Left forelimb (tissue), 1 donor: ENCODE measurements at places on chromosomes 16 and 17.

DNA sequence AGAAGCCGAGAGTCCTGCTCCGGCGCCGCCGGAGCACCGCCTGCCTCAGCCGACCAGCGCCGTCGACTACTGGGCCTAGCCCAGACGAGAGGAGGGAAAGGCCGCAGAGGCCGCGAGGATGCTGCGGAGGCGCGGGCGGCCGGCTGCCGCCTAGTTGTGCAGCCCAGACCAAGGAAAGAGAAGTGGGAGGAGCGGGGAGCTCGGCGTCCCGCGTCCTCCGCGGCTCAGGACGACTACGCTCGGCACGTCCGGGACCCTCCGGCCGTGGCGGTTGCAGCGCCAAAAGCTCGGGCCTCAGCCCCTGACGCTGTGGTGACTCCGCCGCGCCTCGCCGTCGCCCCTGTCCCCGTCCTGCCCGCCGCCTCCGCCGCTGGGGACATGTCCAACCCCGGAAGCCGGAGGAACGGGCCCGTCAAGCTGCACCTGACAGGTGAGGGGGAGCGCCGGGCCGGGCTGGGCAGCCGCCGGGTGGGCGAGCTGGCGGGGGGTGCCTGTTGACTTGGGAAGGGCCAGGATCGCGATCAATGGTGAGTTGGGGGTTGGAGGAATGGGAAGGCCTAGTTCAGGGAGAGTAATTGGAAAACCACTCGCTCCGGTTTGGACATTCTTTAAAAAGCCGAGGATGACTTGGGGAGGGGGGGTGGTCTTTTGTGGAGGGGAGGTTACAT is 37.7 kb downstream of the RNF135 start:
- DNase-seq: peak; percentile 82

GRCh38 chr16:56999409-57000270 is 10.3 kb downstream of the NLRC5 start:
- no peak for DNase-seq

- DNase-seq: no peak
These were observed 2.1 kb downstream of the P2RX5 start for GRCh38 chr17:3693829-3694231.

DNA sequence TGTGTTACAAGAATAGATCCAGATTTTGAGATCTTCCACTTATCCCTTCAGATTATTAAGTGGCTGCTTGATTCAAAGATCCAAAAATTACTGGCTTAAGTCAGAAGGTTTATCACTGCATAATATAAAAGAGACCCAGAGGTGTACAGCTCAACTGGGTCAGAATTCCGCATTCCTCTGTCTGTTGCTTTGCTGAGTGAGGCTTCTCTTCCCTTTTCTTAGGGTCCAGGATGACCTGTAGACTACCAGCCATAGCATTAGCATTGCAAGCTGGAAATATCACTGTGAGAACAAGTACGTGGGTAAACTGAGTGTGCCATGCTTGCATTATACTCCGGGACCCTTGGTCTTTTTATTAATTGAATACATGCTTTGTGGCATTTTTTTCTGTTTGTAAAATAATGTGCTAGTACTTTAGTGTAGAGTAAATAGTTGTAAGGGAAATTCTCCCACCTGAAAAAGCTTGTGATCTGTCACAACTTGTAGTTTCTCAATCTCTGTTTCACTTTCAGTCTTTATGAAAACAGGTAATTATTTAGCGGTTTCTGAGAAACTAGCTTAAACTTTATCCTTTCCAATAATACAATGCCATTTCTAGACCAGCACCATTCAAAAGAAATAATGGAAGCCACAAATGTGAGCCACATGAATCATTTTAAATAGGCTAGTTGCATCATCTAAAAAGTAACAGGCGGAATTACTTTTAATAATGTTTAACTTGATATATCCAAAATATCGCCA is 61.6 kb downstream of the TNRC6C start:
- no peak for DNase-seq

DNA sequence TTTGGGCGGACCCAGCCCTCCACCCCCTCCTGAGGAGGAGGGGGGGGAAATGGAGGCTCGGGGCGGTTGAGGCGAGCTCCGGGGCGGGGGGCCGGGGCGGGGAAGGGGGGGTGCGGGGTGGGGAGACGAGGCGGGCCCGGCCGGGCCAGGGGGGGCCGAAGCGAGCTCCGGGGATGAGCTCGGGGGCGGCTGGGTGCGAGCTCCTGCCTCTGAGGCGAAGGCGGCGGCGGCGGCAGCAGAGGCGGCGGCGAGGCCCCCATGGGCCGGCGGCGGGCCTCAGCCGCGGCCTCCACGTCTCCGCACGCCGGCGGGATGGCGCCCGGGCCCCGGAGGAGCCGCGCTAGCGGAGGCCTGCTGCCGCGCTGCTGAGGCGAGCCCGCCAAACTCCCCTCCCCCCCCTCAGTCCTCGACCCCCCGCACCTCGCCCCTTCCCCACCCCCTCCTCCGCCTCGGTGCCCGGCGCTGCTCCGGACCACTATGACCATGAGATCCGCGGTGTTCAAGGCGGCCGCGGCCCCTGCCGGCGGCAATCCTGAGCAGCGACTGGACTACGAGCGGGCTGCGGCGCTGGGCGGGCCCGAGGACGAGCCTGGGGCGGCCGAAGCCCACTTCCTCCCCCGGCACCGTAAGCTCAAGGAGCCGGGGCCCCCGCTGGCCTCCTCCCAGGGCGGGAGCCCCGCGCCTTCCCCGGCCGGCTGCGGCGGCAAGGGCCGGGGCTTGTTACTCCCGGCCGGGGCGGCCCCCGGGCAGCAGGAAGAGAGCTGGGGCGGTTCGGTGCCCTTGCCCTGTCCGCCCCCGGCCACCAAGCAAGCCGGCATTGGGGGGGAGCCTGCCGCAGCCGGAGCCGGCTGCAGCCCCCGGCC is 596 bp downstream of the MSL1 start:
- no peak for DNase-seq

GRCh38 chr17:36849871-36850348 is 87.4 kb upstream of the LHX1 start:
- no peak for DNase-seq

DNA sequence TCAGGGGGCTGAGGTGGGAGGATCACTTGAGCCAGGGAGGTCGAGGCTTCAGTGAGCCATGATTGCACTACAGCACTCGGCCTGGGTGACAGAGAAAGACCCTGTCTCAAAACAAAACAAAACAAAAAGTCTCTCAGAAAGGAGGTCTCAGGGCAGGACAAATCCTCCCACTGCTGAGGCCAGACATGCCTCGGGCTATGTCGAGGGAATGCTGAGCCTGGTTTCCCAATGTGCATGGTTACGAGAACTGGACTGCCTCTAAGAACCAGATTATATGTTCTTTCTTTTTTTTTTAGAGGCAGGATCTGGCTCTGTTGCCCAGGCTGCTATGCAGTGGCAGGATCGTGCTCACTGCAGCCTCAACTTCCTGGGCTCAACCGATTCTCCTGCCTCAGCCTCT is 27.6 kb downstream of the TRAP1 start:
- DNase-seq: no peak

DNA sequence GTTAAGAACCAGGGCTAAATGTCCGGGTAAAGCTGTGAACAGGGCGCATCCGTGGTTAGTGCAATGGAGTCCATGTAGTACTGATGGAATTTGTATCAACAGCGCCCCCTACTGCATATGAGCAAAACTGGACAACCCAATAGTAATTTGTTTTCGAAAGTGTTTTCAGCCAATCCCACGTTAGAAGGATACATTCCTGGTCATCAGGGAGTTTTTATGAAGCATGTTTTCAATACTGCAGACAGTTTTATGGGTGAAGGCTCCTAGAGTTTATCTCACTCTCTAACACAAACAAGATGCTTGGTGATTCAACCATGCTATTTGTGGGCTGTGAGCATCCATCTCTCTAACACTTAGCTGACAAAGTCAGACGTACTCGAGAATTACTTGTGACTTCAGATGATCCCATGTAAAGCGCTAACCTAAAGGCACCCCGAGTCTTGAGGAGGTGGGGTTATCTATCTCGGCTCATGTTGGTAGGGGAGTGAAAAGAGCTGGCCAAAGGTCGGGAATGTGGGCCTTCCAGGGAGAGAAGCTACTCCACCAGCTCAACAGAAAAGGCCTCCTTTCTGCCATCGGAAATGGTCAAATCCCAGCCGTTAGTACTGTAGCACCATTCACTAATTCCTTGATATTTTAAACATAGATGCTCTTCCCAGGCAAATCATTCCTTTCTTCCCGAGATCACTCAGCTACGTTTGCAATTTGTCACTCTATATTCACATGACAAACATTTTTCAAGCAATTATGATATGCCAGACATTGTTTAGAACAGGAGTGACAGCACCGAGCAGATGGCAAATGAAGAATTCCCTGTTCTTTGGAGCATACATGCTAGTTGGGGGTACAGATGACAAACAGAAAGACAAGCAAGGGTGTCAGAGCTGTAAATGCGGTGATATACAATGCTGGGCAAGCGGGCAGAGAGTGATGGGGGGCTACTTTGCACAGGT is 46.9 kb upstream of the HNF1B start:
- no peak for DNase-seq

DNA sequence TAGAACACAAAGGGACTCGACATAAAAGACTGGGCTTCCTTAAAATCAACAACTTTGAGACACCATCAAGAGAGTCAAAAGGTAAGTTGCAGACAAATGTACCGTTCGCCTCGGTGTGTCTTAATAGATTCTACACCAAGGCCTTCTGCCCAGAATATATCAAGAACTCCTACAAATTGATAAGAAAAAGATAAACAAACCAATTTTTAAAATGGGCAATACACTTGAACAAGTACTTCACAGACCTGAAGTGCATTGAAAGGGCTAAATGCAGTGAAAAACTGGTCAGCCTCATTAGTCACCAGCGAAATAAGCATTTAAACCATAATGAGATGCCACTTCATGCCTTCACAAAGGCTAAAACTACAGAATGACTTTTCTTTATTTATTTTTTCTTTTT is 20.4 kb upstream of the BAHCC1 start:
- DNase-seq: no peak

DNA sequence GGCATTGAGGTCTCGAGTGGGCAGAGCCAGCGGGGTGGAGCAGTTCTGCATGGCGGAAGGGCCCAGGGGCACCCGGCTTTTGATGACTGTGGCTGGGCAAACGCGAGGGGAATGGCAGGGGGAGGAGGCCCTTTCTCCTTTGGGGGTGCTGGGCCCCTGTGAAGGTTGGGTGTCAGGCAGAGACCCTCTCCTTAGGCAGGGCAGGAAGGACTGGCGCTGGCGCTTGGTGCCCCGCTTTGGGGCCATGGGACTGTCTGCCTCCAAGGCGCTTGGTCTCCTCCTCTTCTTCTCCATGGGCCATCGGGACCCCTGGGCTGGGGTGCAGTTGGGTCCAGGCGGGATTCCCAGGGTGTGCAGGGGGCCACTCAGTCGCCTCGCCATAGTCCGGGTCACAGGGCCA is 12.8 kb upstream of the GFAP start:
- peak; percentile 57 for DNase-seq

DNA sequence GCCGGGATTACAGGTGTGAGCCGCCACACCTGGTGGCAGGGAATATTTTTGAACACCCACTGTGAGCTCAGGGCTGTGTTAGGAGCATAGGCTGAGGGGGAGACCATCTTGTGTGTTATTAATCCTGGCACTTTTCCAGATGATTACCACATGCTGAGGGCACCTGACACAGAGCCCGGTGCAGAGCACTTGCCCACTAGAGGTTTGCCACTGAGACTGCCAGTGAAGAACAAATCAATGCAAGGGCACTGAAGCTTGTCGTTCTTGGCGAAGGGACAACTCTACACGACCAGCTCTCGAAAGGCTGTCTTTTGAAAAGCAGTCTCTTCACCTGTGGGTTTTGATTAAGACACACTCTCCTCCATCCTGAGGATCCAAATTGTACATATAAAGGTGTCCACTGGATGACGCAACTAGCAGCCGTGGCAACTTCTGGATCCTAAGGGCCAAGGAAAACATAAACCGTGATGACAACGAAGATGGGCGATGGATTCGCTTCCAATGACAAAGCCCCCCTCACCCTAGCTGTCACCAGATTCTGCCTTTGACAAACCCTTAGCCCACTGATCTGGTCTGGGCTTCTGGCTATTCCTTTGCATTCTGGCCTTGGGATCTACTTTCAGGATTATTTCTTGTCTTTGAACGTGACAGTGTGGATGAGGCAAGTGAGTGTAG is 28.7 kb downstream of the WIPI1 start:
- no peak for DNase-seq

GRCh38 chr16:85166281-85166680 is 54.0 kb upstream of the CIBAR2 start:
- DNase-seq: no peak

- DNase-seq: no peak
These were observed 18.0 kb downstream of the C16orf87 start for GRCh38 chr16:46812781-46813540.

DNA sequence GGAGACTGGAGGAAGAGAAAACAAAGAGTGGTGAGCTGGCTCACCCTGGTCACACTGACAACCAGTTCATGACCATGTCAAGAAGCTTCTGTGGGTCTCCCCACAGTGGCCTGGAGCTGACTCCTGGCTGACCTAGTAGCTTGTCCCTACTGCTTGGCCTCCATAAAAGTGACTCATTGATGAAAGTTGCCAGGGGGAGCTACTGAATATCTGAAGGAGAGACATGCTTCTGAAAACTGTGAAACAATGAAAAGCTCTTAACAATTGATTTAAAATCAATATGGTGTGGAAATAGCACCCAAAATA is 22.0 kb downstream of the SMPD3 start:
- DNase-seq: no peak

DNA sequence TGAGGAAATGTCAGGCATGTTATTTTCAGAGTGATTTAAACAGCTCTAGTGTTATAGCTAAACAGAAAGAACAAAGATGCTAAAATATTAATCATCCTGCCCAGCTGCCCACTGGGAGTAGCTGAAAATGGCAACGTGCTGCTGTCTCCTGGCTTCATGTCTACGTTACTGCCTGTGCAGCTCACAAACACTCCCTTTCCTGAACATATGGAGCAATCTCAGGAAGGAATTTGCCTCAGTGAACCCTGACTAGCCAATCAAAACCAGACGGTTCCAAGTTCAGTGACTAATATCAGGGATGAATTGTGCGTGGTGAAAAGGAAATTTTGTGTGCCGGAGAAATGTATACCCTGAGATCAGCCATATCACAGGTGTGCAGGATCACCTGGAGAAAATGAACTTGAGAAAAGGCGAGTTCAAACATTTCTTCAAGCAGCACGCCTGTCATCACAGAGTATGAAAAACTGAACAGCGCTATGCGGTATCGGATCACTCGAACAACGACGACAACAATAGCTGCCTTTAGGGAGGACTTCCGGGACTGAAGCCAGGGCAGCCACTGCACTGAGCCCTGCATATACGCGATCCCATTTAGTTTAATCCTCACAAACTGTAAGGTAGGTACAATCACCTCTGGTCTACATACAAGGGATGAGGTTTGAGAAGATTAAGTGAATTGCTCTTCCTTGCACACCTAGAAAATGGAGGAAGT is 110.3 kb downstream of the STX8 start:
- no peak for DNase-seq
